CD8-positive, alpha-beta memory T cell (primary cell): ENCODE measurements at places on chromosomes 11 and 22. TPM values are rescaled to one million over a fixed set of nuclear protein-coding genes. Genes with fewer than 3 reads are reported as not detected.

Gene SLC22A12
- polyA plus RNA-seq = not detected

Gene BTG4
- not detected for polyA plus RNA-seq

Gene ANKK1
- polyA plus RNA-seq = 0.08 TPM

Gene RASGRP2
- 145 TPM for polyA plus RNA-seq

Gene PRR33
- polyA plus RNA-seq = 0.17 TPM

Gene MAPK8IP1
- 0.23 TPM for polyA plus RNA-seq

Gene CHST1
- not detected for polyA plus RNA-seq

Gene BCO2
- 0.17 TPM for polyA plus RNA-seq
